Kidney (tissue), 22 donors: ENCODE measurements at places on chromosomes 2 and 18.

- DNase-seq = no peak
Measured at GRCh38 chr18:62206593-62206992, 19.5 kb downstream of the RELCH start.

DNA sequence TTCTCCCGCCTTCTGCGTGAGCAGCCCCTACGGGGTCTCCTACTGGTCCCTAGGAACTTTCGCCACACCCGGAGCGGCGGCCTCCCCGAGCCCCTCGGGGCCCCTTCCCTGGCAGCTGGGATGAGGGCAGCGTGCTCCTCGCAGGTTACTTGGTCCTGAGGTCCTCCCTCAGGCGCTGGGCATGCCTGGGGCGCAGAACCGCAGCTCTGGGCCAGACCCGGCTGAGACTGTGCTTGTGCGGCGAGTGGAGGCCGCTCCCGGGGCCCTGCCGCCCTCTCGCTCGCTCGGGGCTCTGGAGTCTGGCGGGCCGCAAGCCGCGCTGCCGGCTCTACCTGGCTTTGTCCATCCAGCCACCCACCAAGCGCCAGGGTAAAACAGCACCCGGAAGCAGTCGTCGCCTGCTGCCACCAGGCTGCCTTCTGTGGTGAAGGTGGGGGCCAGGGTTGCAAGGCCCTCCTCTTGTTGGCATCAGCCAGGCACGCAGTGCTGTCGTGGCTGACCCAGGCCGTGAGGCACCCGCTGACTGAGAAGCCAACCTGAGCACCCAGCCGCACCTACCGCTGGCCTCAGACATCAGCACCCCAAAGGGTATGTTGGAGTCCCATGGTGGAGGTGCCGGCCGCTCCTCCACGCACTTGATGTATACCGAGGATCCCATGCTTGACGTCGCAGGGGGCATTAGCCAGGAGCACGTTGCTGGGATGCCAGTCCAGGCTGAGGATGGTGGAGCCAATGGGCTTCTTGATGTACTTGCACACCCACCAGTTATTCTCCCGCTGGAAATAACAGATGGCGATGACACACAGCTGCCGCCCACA, 46.1 kb upstream of the PTH2R start:
- no peak for DNase-seq

- no peak for DNase-seq
Measured at GRCh38 chr2:10226038-10226724, 76.5 kb upstream of the HPCAL1 start.

GRCh38 chr2:177187631-177188312, 24.8 kb upstream of the HNRNPA3 start:
- no peak for DNase-seq

DNA sequence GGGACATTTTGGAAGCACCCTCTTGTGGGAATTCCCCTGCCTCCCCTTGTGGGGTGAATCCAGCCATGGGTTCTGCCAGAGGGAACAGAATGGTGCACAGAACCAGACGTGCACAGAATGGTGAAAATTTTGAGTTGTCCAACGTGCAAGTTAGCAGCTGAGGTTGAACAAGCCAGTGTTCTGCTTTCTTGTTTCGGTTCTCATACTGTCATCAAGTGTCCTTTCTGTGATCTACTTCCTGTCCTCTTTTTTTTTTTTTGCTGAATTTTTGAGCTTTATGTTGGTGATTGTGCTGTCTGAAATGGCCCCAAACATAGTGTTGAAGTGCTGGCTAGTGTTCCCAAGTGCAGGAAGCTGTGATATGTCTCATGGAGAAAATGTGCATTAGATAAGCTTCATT, 21.5 kb upstream of the REEP1 start:
- DNase-seq = no peak

DNA sequence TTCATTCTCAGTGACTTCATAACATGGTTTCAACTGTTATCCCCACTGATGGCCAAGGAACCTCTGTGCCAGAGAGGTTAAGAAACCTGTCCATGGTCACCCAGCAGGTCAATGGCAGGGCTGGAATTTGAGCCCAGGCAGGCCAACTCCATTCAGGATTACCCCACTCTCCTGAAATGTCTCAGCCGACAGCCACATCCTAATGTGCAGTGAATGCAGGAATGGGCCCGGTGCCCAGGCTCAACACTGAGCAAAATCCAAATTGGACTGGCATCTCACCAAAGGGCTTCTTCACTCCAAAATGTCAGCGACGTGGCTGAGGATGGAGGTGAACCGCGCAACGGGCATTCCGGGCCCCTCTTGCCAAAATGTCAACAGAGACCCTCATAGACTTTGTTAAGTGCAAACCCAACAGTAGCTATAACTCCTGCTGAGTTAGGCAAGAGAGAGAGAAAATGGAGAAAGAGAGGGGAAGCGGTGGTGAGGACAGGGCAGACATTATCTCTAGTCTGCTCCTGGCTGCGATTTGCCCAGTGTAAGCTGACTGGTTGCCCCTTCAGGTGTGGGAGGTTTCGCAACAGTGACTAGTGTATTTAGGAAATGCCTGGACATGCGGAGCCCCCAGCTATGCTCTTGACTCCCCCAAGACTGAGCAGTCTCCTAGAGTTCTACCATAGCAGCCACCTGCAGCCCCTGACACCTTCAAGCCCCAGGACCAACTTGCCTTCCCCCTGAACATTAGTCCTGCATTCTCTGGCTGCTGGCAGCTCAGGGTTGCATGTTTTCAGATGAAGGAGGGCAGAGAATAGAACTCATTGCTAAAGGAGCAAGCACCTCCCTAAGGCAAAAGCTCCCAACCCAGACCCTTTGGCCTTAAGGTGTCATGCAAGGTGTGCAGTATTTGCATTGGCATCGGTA, 167.7 kb downstream of the ANAPC1 start:
- DNase-seq = no peak

DNA sequence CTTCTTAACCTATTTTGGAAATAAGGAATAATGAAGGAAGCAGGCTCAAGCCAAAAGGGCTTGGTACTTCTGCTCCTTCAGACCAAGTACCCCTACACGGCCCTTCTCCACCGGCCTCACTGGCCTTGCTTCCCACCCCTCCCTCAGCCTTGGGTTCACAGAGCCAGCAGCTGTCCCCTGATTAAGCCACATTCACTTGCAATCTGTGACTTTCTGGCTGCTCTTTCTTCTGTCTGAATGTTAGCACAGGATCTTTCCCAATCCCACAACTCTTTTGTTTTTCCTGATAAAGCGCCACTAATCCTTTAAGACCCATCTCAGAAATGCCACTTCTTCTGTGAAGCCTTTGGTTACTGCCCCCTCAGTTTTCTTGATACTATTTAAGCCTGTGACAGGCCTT, 52.4 kb downstream of the REEP1 start:
- DNase-seq = no peak

- no peak for DNase-seq
Measured at GRCh38 chr2:205731583-205731981, 49.3 kb downstream of the NRP2 start.

GRCh38 chr2:186592137-186592875, 2.5 kb downstream of the ITGAV start:
- DNase-seq = no peak

DNA sequence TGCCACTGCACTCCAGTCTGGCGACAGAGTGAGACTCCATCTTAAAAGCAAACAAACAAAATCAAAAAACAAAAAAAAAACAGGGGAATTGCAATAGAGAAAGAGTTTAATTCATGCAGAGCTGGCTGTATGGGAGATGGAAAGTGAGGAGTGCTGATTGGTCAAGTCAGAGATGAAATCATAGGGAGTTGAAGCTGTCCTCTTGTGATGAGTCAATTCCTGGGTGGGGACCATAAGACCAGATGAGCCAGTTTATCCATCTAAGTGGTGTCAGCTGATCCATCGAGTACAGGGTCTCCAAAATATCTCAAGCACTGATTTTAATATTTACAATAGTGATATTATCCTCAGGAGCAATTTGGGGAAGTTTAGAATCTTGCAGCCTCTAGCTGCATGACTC, 45.3 kb downstream of the FRZB start:
- no peak for DNase-seq

DNA sequence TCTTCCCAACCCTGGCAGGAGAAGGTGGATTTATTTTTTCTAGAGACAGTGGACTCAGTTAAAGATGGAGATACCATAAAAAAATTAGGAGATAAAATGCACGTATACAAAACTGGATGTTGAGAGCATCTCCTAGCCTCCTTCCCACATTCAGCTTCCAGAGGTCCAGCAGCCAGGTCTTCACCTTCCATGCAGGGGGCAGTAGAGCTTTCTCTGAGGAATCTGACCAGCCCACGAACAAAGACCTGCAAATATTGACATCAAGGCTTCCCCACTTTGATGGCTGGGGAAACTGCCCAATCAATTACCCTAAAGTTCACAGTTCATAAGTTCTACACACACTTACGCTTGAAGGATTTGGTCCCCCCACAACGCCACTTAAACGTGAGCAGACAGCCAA, 24.5 kb downstream of the AQP4 start:
- DNase-seq = no peak

GRCh38 chr2:236744281-236744705, 174.7 kb downstream of the ACKR3 start:
- no peak for DNase-seq
